ENCODE measurements at places on chromosomes 12 and 14. TPM values are rescaled to one million over a fixed set of nuclear protein-coding genes. Genes with fewer than 3 reads are reported as not detected.

DNA sequence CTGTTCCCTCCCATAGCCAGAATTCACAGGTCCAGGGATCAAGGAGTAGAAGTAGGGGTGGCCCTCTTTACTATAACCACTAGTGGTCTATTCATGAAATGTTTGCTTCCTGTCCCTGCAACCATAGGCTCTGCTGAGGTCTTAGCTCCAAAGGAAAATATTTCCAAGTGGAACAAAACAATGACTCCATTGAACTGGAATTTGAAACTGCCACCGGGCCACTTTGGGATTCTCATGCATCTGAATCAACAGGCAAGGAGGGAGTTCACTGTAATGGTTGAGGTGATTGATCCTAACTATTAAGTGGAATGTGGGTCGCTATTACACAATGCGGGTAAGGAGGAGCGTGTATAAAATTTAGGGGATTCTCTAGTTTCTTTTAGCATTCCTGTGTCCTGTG, 197.0 kb downstream of the ETNK1 start:
- no peak for DNase-seq

- no peak for DNase-seq
Observed at GRCh38 chr14:59341858-59342477, 123.2 kb downstream of the GPR135 start.

DNA sequence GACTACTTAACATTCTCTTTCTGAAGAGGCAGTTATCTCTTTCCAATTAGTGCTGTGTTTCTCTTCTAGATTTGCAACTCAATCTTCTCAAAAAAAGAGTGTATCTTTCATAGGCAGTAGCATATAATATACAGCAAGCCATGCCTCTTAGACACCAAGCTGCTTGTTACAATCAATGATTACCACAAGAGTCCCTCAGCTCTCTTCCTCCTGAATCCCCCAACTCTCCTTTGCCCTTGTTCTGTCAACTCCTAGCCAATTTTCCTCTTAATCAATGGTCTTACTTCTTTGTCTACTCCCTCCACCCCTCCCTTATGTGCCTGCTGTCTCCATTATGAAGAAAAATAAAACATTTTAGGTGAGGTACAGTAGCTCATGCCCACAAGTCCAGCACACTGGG, 2.6 kb downstream of the TMTC1 start:
- DNase-seq, result no peak

DNA sequence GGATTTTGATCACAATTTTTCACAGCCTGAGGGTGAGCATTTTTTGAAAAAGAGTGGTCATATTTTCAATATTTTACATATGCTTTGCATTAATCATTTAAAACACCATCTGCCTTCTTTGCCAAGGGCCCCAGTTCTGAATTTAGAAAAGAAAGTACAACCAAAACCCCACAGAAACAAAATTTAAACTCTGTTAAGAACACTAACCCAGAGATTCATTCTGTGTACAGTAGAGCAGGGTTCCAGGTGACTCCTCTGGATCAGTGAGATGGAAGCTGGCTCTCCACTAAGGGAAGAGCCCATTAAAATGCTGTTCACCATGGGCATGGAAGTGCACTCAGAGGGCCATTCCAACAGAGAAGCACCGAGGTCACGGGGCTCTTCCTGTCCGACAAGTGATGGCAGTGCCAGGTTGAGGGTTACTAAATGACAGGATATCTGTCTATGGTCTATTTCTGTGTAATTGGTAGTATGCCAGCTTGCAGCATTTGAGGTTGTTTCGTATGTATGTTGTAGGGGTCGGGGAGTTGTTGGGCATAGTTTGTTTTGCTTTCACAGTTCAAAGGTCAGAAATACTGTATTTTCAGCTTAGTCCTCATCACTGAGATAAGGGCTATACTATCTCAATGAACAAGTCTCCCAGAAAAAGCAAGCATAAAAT, 95.9 kb downstream of the SLC35F4 start:
- no peak for DNase-seq

DNA sequence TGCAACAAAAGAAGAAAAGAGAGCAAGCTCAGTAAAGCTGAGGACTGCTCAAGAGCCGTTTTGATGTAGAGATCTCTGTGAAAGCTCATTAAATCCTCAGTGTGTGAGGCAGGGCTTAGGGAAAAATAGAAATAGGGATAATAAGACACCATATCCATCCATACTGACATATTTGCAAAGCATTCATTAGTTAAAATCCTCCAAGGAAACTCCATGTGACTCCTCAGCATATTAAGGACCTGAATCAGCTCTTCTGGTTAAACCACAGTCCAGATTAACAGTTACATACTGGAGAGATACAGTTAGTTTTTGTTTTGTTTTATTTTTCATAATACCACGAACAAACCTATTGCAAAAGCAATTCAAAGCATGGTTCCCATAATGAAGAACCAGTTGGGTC, 288.2 kb downstream of the PAWR start:
- DNase-seq, result no peak

GRCh38 chr14:71168564-71169427, 261.5 kb downstream of the PCNX1 start:
- DNase-seq, result no peak

- DNase-seq, result no peak
Observed at GRCh38 chr12:4809013-4809448, 88.8 kb downstream of the GALNT8 start.

DNA sequence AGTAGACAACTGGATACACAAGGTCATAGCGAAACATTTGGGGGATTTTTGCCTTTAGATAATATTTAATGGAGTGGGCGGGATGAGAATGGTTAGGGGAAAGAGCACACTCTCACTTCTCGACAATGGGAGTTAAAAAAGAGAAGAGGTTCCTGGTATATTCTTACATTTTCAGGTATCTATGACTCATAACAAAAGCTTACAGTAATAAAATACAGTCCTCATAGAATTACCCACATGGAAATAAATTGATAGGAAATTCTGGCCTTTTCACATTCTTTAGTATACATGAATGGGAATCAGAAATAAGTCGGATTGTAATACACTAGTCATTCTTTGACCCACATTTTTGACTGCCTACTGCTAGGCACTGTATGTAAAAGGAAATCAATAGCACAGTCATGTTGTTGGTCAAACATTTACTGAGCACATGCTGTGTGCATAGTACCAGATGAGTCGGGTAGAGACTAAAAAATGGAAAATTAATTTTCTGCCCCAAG, 8.2 kb upstream of the CRADD start:
- DNase-seq, result no peak

GRCh38 chr12:2234646-2235350, 182.0 kb downstream of the CACNA1C start:
- DNase-seq, result no peak

DNA sequence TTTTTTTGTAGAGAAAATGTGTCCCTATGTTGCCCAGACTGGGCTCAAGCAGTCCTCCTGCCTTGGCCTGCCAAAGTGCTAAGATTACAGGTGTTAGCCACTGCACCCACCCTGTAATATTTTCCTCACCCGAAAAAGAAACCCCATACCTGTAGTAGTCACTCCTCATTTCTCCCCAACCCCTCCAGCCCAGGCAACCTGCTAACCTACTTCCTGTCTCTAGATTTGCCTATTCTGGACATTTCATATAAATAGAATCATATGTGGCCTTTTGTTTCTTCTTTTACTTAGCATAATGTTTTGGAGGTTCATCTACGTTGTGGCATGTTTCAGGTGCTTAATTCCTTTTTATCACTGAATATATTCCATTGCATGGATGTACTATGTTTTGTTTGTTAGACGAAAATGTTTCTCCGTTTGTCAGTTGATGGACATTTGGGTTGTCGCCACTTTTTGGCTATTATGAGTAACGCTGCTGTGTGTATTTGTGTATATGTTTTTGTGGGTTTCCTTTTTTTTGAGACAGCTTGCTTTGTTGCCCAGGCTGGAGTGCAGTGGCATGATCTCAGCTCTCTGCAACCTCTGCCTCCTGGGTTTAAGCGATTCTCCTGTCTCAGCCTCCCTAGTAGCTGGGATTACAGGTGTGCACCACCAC, 6.2 kb downstream of the ANKRD13A start:
- no peak for DNase-seq

DNA sequence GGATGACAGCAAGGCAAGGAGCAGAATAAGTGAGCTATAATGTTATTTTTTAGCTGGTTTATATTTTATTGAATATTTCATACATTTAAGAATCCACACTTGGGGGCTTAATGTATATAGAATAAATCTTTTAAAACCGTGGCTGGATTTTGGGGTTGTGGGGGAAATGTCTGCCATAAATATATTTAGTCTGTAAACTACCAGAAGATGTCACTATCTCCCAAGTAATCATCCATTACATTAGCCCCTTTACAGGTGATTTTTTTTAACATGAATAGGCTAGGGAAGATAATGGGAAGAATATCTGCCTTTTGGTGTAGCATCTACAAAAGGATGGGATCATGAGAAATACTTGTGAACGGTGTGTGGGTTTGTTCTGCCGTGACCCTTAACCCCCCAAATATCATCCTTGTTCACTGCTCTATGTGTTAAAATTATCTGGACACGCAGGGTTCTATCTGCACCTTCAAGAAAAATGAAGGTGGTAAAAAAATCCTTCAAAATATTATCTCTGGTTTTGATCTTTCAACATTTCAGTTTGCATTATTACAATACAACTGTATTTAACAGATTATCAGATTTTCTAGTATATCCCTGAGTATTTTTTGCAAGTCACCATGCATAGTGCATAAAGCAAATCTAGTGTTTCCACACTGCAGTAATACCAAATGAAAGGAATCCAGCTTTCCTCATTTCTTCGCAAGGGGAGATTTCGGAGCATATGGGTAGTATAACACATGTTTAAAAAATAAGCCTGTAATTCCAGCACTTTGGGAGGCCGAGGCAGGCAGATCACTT, 8.0 kb upstream of the SLC17A8 start:
- DNase-seq, result peak; percentile 52

DNA sequence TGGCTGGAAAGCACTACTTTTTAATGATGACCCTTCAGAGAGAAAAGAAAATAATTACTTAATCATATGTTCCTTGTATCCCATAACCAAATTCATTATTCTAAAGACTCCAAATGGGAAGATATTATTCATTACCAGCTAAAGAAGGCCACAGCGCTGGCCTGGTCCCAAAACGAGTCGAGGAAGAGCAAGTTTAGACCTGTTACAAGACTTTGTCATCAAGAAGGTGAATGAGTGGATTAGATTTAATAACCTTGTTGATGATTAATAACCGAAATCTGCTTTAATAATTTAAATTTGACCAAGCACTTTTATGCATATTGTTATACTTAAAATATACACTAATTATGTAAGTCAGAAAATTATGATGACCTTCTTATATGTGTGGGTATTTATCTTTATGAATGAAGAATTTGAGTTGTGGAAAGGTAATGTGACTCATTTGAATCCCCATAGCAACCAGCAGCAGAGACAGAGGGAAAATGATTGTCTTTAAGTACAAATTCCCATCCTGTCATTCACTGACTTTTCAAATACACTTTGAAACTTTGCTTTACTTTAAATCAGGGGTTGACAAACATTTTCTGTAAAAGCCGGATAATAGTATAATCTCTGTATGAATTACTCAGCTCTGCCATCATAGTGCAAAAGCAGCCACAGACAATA, 200.3 kb upstream of the NPAS3 start:
- no peak for DNase-seq

DNA sequence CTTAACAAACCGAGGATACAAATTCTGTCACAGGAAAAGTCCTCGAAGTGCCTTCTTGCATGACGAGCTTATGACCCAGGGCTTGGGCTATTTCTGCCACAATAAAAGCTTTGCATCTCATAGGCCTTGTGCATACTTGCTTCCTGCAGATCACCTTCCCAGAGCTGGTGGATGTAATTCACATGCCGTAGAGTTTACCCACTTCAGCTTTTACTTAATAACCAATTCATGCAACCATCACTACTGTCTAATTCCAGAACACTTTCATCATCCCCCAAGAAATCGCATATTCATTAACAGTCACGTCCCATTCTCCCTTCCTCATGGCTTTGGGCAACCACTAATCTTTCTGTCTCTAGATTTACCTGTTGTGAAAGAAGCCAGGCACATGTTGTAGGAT, 9.0 kb upstream of the BDKRB1 start:
- no peak for DNase-seq

GRCh38 chr12:2624543-2625288, 170.1 kb upstream of the FKBP4 start:
- no peak for DNase-seq

- DNase-seq, result no peak
Observed at GRCh38 chr14:72434856-72435255, 459.0 kb downstream of the DPF3 start.

DNA sequence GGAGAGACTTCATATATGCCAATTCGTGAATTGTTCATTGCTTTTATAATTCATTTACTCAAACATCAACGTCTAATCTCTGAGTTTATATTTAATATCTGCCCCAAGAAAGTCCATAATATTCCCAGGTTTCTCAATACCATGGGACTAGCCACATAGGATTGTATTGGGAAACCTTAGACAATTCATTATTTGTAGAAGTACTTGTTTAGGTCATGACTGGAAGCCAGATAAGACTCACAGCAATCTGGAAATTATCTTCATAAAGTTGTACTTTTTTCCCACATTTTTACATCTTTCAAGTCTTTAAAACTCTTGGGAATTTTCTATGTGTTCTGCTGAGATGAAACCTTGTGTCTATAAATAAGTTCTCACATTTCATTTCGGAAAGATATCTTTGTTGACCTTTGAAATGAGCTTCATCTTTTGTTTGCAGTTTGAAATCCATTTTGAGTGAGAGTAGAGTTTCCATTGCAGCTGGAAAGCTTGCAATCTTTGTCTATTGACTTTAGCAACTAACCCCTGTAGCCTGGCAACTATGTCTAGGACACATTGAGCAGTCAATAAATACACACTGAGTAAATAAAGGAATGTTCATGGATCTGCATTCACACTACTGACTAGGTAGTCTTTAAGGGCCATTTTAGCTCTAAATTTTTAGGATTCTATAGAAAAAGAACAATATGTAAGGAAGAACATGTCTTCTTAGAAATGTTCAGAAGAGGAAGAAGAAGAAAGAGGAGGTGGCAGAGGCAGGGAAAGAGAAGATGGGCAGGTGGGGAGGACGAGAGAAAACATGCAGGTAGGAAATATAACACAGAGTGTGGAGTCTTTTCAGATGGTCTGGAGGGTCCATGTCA, 154.4 kb downstream of the LRIG3 start:
- peak; percentile 80 for DNase-seq

The PLA2G1B gene
- 1.3 TPM for polyA plus RNA-seq

The DLGAP5 gene
- polyA plus RNA-seq, result 11.8 TPM

The MEG3 gene
- polyA plus RNA-seq, result 15.7 TPM

The GPR84 gene
- 0.33 TPM for polyA plus RNA-seq

The PLEK2 gene
- polyA plus RNA-seq, result 78.5 TPM

The SPIC gene
- polyA plus RNA-seq, result 0.19 TPM

The KLRB1 gene
- 6.1 TPM for polyA plus RNA-seq

The AQP6 gene
- 0.09 TPM for polyA plus RNA-seq

The HPD gene
- not detected for polyA plus RNA-seq

The HHIPL1 gene
- 0.69 TPM for polyA plus RNA-seq

The ELK3 gene
- polyA plus RNA-seq, result 0.67 TPM

The CRIP2 gene
- polyA plus RNA-seq, result 24.0 TPM

The CMA1 gene
- polyA plus RNA-seq, result 1.4 TPM

All from small intestine (tissue), 16 donors.